ENCODE measurements at places on chromosomes 12 and 14.

- no peak for DNase-seq
Measured at GRCh38 chr12:109592905-109593272, 19.3 kb downstream of the MVK start.

DNA sequence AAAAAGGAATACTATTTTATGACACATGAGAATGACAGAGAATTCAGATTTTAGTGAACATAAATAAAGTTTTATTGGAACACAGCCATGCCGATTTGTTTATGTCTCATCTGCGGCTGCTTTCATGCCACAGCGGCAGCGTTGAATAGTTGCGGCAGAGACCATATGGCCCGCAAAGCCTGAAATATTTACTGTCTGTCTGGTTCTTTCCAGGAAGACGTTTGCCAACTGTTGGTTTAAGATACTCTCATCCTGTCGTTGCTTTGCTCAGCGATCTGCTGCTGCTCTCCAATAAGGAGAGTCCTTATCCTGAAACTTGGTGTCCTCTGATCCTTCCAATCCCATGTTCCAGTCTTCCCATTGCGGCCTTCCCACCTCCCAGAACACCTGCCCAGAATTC, 89.9 kb downstream of the SLC24A4 start:
- DNase-seq: no peak

- no peak for DNase-seq
Measured at GRCh38 chr14:95818581-95818980, 58.1 kb upstream of the TUNAR start.

DNA sequence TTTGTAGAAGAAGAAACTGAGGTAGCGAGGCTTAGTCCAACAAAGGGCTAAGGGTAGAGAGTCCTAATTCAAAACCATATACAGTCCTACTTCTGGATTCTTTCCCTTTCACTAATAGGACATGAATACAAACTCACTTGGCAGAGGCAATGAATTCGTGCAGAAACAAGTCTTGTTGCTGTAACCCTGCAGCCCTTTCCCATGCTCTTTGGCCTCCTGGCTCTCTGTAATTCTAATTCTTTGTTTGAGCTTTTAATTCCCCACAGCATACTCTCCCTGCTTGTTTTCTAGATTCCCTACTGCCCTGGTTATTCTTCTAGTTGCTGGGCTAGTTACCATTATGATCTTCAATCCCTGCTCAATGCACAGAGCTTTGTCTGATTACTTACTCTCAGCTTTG, 381.4 kb downstream of the ETNK1 start:
- DNase-seq: no peak

GRCh38 chr12:45907955-45908354, 82.4 kb downstream of the SCAF11 start:
- DNase-seq: no peak

- no peak for DNase-seq
Measured at GRCh38 chr12:42420395-42420794, 94.4 kb downstream of the PPHLN1 start.

DNA sequence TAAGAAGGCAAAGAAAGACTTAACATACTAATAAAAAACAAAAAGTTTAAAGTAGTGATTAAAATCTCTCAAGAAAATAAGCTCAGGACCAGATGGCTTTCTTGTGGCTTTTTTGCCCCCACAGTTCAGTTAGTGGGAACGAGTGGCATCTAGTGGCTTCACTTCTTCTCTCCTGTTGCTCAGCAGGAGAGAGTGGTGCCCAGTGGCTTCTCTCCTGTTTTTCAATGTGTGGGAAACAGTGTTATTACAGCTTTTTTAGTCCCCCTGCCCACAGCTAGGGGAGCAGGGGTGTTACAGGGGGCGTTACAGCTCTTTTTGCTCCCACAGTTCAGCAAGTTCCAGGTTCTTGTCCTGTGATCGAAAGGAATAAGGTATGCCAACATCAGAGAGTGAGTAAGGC, 135.2 kb downstream of the RERGL start:
- no peak for DNase-seq

- DNase-seq: no peak
Measured at GRCh38 chr12:108136697-108137096, 7.6 kb downstream of the WSCD2 start.

Measured in activated CD4-positive, alpha-beta T cell treated with anti-CD3 and anti-CD28 coated beads, Interleukin-2, Interleukin-6, amounts not matched to agents 100 ng/mL and 50 ng/mL, durations not matched to agents 16 hours and 8 hours (primary cell).